ENCODE measurements at places on chromosomes 6 and 20.

DNA sequence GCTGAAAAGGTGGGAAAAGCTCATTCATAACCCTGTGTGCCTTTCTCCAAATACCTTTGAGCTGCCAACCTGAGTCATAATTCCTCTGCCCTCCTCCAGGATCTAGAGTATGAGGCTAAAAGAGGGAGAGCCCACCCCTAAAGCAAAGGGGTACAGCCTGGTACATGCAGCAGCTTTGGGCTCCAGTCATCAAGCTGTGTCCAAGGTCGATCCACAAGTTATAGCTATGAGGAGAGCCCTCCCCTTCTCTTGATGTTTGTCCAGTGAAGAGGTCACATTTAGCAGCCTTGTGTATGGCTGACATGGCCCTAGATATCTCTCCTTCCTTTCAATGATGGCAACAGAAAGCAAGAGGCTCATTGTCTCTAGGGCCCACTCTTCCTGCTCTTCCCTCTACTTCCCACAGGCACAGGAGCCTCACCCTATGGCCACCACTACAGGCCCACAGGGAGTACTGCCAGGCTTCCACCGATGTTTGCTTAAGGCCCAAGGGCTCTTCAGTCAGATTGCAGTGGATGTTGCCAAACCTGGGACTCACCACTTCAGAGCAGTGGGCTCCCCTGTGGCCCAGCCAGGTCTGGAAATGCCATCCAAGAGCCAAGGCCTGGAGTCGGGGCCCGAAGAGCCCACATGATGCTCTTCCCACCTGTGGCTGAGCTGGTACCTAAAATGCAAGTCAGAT, 176.8 kb downstream of the CD83 start:
- no peak for DNase-seq

DNA sequence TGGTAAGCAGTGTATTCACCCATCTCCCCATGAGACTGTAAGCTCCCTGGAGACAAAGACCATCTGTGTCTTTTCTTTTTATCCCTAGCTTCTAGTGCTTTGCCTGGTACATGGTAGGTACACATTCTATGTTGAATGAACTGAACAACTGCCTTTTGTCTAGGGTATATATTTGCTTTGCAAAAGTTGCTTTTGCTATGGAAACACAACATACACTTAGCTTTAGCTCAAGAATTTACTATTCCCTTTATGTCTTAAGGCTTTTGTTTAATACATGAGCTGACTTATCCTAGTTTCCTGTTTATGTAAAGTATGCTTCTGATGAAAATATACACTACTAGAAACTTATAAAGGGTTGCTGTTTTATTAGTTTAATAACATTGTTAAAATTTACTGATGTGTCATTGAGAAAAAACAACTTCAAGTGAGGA, 198.2 kb downstream of the PRL start:
- no peak for DNase-seq

GRCh38 chr20:3697588-3698305, 14.7 kb downstream of the SIGLEC1 start:
- no peak for DNase-seq

- no peak for DNase-seq
These were observed 21.3 kb downstream of the CASS4 start for GRCh38 chr20:56433221-56433879.

- DNase-seq: no peak
These were observed 926 bp downstream of the MYLIP start for GRCh38 chr6:16129623-16130401.

DNA sequence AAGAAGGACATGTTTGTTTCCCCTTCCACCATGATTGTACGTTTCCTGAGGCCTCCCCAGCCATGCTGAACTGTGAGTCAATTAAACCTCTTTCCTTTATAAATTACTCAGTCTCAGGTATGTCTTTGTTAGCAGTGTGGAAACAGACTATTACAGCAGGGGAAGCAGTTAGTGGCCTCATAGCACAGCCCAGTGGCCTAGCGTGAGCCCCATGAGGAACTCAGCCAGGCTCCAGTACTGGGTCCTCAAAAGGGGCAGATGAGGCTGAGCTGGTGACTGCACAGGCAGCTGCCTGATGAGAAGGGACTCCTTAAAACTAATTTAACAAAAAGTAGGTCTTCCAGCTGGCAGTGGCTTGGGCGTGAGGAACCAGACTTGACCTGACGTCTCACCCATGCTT, 399.9 kb downstream of the CDH26 start:
- DNase-seq: no peak

- no peak for DNase-seq
These were observed 224.9 kb upstream of the SMLR1 start for GRCh38 chr6:130602151-130602770.

DNA sequence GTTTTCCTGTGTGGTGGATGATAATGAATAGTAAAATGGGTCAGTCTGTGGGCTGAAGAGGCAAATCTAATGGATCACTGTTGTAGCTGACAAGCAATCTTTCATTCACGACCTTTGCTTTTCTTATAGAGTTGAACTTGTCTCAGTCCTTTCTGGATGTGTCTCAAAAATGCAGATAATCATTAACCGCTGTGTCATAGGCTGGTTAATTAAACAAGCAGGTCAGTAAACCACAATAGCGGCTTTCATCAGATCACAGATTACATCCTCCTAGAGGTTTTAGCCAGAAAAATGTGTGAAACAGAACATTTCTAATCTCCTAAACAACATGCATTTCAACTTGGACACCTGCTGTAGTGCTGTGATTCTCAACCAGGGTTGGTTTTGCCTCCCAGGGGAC, 2.5 kb upstream of the METTL24 start:
- no peak for DNase-seq

DNA sequence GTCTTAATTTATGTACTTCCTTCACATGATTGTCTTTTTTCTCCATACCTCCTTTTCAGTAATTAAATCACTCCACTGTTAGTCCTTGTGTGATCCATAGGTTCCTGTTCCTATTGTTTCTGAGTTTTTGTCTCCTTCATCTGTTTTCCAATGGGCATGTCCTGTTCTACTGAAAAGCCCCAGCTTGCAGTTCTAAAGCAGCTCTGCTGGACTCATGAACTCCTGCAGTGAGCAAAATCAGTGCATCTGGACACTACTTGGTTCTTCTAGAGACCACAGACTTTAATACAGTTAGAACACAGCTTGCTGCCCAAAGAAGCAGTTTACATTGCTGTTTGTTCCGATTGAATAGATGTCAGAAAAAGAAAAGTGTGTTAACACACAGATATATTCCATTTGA, 593.3 kb upstream of the HS3ST5 start:
- no peak for DNase-seq

DNA sequence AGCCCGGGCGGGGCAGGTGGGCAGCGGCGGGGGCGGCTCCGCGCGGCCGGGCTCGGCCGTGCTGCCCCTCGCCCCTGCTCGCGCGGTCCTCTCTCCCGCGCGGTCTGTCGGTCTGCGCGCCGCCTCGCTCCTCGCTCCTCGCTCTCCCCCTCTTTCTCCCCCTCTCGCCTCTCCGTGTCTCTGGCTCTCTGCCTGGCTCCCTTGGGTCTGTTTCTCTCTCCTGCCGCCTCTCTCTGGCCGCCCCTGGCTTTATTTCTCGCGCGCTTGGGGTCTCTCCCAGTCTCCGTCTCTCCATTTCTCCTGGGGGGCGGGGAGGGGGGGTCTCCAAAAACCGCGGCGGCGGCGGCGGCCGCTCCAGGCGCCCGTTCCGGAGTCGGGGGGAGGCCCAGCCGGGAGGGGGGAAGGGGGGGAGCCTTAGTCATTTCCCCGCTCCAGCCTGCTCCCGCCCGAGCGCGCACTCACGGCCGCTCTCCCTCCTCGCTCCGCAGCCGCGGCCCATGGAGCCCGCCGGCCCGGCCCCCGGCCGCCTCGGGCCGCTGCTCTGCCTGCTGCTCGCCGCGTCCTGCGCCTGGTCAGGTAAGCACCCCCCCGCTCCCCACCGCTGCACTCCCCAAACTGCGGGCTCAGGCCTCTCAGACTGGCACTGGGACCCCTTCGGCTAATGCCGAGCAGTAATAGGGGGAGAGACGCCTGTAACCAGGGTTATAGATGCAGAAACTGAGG, at the start of gene SIRPA:
Gene SIRPA (plus strand): TSS at position 457 of the 723 bp plus-strand sequence. CDS start 41 bp downstream, at position 498.
- peak; percentile 65 for DNase-seq

DNA sequence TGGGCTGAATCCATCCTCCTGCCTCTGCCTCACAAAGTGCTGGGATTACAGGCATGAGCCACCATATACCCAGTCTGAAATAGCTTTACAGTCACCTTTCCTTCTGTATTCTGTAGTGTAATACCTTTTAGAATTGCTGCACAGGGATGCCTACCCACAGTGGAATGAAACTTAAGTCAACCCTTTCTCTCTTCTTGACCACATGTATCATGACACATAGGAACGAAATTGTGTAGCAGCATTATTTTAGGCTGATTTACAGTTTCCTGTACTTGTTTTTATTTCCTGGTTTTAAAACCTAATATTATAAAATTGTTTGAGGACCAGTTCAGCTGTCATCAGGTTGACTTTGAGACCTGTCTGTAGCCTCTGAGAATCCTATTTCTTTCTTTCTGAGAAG, 297.8 kb downstream of the ZFAND3 start:
- DNase-seq: no peak

DNA sequence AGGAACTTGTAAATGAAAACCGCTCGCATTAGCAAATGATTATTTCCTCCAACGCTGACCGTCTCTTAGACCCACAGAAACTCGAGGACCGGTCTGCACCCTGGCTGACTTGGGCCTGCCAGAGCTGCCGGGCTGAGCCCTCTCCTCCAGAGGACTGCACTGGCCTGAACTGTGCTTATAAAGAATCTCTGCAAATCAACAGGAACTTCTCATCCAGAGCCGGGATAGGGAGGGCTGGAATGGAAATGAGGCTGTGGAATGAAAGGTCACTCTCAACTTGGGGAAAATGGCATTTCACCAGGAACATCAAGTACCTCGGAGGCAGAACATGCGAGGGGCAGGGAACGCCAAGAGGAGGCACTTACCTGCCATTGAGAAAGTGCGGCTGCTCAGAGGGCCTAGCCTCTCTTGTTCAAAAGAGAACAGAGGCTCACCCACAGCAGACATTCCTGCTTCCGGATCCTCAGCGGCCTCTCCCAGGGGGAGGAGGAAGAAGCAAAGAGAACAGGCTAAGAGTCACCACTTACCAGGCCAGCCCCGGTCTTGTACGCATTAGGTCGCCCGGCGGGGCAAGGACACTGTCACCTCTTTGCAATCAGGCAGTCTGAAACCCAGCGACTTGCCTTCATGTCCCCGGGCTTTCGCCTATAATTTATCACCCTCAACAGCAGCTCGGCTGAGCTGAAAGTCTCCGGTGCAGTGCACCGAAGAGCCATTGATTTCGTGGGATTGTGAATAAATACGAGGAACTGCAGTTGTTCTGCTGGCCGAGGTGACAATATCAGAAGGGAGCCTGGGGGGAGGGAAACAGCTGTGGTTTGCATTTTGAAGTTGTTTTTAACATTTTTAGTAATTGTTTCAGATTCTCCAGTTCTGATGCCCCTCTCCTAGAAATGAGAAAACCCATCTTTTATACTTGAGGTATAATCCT, 37.6 kb downstream of the ZMYND8 start:
- no peak for DNase-seq

GRCh38 chr6:11404081-11404480, 133.5 kb upstream of the TMEM170B start:
- no peak for DNase-seq

- no peak for DNase-seq
These were observed 348.1 kb upstream of the CITED2 start for GRCh38 chr6:139722530-139722929.

- DNase-seq: no peak
These were observed 37.6 kb upstream of the CCN6 start for GRCh38 chr6:112016320-112016719.

DNA sequence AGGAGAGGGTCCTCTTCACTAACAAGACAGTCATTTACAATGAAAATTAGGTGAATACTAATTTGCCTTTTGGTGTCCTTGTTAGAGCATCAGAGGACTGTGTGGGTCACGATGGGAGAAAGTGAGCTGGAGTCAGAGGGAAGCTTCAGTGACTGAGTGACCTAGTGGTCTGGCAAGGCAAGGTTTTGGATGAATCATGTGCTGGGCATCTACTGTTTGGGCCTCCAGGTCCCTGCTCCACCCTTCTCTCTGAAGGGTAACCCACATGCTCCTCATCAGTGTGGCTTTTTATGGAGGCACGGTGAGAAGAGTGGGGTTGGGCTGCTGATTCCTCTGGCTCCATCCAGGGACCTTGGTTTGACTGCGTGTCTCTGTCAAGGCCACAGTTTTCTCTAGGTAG, 60.5 kb upstream of the EXOC2 start:
- no peak for DNase-seq

DNA sequence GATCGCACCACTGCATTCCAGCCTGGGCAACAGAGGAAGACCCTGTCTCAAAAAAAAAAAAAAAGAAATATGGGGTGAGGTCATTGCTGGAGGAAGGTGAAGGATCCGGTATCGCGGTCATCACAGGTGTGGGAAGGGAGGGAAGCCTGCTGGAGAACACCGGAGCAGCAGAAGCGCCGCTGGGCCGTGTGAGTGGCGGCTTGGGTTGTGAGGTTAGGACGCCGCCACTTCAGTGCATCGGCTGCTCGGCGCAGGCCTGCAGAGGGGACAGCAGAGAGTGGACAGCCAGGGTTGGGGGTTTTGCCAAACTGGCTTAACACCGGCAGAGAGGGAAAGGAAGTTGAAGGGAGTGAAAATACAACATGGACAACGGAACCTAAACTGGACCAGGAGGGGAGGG, 5.4 kb downstream of the TLDC2 start:
- DNase-seq: no peak

DNA sequence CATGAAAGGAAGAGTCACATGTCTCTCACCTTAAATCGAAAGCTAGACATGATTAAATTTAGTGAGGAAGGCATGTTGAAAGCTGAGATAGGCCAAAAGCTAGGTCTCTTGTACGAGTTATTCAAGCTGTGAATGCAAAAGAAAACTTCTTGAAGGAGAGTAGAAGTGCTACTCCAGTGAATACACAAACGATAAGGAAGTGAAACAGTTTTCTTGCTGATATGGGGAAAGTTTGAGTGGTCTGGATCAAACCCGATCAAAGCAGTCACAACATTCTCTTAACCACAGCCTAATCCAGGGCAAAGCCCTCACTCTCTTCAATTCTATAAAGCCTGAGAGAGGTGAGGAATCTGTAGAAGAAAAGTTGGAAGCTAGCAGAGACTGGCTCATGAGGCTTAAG, 1.9 kb upstream of the TPD52L1 start:
- no peak for DNase-seq

DNA sequence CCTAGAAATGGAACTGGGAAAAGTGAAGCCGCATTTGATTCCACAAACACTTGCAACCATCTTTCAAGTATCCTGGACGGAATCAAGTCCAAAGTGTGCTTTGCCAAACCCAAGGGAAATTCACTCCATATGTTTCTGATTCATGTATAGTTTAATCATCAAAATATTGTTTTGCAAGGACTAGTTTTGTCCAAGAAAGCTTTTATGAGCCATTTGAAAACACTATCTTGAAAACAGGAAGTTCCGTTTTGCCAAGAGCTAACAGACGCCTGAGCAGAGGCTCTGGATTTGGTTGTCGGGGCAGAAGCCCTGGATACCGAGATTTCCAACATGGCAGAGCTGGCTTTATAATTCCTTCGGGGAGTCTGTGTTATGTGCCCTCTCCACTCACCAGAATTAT, 251.1 kb downstream of the PHACTR1 start:
- DNase-seq: no peak

DNA sequence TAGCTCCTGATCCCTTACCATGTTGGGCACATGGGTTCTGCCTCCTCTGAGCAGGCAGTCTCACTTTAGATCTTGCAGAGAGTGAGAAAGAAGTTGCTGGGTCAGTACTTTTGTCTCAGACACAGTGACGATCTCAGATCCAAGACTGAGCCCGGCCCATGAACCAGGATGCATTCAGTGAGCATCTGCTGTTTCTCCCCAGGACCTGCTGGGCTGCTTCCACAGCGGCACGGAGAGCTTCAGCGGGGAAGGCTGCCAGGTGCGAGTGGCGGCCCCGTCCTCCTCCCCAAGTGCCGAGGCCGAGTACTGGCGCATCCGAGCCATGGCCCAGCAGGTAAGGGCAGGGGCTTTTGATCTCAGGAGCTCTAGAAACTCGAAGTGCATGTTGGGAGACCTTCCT, 53.9 kb upstream of the SMIM28 start:
- DNase-seq: no peak

Data from GM19239 (cell line).